DMS79 (cell line): ENCODE measurements at places on chromosomes 2 and 18.

DNA sequence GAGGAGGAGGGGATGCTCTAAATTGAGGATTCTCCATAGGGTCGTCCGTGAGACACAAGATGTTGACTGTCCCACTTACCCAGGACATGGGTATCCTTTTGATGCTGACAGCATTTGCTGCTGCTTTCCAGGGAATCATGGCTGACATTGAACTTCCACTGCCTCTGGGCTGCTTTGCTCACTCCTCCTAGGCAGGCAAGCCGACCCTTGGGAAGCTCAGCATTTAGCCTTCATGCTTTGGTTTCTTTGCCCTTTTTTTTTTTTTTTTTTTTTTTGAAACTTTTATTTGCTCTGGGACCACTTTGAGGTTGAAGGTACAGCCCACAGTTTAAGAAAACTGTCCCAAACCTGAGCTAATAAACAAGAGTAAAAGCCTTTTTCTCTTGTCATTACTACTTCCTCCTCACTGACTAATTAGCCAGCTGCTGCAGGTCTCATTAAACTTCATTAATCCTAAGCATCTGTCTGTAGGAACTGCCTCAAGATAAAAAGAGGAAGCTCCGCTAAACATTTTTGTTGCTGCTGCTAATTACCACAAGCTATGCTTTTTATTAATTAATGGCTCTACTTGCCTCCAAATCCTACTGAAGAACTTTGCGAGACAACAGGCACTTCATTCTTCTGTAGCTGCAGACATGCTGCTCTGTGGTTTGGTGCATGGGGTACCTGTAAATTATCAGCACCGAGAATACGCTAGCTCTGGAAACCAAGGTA, 125.4 kb downstream of the SPTBN1 start:
- peak; percentile 35 for DNase-seq

DNA sequence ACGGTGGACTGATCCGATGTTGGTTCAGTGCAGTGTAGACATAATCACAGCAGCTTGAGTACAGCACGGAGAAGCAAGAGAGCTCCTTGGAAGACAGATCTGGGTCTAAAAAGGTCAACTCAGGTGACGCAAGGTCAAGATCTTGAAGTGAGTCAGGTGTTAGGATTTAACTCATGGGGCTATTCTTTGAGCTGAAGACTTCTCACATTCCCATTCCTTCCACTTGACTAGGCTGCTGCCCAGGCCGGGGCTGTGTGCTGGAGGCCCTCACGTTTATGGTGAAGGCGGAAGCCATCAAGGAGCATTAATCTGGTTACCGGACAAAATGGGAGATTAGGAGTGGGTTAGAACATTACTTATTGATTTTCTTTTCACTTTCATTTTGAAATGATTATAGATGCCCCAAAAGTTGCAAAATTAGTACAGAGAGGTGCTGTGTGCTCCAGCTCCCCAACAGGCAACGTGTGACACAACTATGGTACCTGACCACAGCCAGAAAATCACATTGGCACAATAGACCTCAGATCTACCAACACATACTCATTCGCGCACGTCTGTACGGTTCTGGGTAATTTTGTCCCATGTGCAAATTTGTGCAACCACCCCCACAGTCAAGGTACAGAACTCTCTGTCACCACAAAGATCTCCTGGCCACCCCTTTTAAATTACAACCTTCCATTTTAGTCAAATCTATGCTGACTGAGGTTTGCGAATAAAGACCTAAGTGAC, 77.6 kb upstream of the SEC11C start:
- no peak for DNase-seq

- no peak for DNase-seq
Observed at GRCh38 chr2:12813166-12813565, 96.4 kb downstream of the TRIB2 start.

GRCh38 chr18:46502444-46502843, 154.6 kb downstream of the LOXHD1 start:
- DNase-seq, result no peak

GRCh38 chr2:54879598-54880332, 156.3 kb downstream of the EML6 start:
- DNase-seq, result no peak

GRCh38 chr2:97781981-97782380, 68.6 kb downstream of the ZAP70 start:
- DNase-seq, result no peak

- no peak for DNase-seq
Observed at GRCh38 chr2:147181351-147182029, 663.3 kb upstream of the ACVR2A start.

- DNase-seq, result peak; percentile 50
Observed at GRCh38 chr2:68726608-68727367, 7.8 kb upstream of the ARHGAP25 start.

DNA sequence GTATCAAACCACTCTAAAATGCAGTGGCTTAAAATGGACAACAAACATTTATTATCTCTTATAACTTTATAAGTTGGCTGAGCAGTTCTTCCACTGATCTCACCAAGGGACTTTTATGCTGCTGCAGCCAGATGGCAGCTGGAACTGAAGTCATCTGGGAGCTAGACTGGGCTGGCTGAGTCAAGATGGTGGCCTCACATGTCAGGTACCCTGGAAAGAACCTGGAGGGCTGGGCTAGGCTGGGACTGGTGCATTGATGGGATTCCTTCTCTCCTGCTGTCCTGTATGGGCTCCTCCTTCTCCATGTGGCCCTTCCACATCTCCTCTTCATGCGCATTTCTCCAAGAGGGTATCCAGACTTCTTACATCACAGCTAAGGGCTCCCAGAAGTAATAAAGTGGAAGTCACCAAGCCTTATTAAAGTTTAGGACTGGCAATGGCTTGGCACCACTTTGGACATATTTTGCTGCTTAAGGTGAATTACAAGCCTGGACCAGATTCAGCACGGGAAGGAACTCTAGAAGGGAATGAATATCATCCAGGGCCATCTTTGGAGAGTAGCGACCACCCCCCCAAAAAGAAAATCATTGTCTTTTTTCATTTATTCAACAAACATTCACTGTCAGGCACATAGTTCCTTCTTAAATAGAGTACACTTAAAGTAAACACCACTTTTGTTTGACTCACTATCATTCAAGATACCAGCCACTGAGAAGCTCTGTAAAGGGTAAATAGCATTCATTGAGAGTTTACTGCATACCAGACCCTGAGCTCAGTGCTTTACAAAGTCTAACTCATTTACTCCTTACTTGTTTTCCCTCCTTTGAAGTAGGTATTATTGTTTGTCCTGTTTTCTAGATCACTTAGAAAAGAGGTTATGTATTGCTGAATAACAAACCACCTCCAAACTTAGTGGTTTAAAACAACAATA, 138.0 kb downstream of the ZFP36L2 start:
- DNase-seq, result no peak

DNA sequence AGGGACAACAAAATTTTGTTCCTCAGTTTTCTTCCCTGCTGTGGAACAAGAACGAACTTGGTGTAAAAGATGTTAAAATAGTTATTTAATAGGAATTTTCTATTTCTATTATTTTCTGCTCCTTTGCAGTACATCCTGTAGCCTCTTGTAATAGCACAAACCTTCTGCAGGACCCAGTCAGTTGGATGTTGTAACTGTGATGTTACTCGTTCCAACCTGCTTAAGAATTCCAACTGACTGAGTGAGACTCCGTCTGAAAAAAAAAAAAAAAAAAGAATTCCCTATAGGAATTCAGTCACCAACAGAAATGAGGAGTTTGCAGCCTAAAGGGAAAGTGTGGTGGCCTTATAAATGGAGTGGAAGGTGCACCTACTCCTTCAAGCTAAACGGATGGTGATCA, 46.4 kb upstream of the CDH20 start:
- no peak for DNase-seq

- peak; percentile 32 for DNase-seq
Observed at GRCh38 chr2:42964439-42965083, 172.2 kb upstream of the HAAO start.

DNA sequence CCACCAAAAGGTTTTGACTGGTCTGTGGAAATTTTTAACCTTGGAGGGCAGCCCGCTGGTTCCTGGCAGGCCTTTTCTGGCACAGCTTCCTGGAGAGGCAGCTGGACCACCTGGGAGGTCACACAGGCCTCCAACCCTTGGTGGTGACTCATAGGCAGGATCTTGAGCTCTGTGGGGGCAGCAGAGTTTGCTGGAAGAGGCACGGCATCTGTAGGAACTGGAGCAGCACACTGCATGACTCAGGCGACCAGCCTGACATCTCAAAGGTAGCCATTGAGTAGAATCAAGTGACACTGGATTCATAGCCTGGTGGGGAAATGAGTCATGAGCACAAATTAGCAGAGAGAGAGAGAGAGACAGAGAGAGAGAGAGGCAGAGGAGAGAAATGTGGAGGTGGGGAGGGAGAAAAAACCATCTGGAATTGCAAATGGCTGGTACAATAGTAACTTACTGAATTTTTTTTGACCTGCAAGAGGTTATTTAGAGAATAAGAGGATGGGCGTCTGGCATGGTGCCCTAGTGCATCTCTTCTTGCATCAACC, 57.4 kb downstream of the TRPM8 start:
- DNase-seq, result no peak

DNA sequence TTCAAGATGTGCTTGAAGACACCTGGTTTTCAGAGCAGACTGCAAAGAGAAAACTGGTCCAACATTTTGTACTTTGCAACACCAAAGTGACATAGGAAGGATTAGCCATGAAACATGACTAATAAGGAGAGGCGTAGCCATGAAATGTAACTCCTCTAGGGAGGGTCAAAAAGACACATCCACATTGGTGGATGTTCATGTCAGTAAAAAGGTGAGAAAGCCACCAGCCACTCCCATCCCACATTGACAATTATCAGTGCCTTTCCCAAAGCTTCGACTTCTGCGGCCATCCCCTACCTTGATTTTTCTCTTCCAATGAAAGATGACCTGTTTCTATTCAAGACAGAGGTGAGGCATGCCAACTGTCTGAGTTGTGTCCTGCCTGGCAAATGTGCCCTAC, 223.2 kb downstream of the ALK start:
- DNase-seq, result no peak

- no peak for DNase-seq
Observed at GRCh38 chr2:84888401-84889276, 7.8 kb upstream of the TRABD2A start.

GRCh38 chr2:101415220-101415619, 27.9 kb upstream of the CREG2 start:
- no peak for DNase-seq

- DNase-seq, result no peak
Observed at GRCh38 chr2:191204433-191204832, 40.8 kb upstream of the MYO1B start.

- DNase-seq, result no peak
Observed at GRCh38 chr18:54813977-54814565, 14.2 kb upstream of the RAB27B start.

DNA sequence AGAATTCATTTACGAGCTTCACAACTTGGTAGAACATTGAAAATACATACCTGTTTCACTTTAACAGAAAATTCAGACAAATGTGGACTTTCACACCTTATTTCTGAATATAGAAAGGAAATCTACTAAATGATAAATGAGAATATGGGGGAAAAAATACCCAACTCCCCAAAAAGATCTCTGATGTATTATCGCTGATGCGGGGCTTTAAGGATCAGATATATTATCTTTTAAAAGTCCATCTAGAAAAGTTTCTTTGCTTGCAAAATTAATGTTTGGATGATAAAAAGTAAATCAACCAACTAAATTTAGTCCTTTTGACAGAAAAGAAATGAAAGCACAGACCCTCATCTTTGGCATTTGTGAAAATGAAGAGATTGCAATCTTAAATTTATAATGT, 540.1 kb upstream of the CHAC2 start:
- DNase-seq, result no peak

DNA sequence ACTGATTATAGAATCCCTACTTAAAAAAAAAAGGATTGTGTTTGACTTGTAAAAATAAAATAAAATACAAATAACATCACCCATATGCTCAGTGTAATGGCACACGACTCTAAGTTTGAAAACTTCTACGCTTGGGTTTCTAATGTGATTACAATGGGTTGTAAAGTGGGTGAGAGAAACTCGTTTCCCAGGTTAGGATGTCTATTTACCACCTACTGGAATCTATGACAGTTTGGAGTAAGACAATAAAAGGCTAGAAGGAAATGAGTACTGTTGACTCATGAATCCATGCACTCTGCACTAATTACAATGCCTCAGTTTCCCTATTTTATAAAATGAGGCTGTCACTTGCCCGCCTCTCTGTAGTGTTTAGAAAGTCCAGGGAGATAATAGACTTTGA, 204.2 kb upstream of the FBXO11 start:
- DNase-seq, result no peak

DNA sequence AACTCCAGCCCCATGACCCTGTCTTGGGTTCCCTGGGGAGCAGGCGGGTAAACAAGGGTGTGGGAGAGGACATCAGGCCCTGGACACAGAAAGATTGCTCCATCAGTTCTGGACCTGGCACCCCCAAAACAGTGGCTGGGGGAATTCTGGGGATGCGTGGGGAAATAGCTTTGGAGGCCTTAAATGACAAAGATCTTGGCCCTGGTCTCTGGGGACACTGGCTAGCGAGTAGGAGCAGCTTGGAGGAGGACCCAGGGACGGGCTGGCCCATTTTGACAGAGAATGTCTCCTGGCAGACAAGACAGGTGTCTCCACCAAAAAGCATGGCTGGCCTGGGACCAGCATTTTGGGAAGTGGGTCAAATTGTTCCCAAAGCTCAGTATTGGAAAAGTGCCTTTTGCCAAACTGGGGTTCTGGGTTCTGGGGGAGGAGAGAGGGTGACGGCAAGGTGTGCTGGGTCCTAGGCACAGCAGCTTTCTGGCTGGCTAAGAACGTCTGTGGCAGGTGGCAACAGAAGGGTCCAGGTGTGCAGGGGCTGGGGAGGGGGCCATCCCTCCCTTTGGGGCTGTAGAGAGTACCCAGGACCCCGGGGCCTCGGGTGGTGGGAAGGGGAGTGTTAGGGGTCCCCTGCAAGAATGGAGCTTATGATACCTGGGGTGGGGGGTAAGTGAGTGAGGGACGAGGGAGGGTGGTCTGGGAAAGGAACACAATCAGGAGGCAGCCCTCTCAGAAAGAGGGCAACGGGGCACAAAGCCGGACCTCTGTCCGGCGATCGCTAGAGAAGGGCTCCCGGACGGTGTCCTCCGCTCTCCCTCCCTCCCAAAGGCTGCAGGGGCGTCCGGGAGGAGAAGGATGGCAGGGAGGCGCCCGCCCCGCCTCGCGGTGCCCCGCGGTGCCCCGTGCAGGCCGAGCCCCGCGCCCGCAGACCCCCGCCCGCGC, 556 bp downstream of the CYRIA start:
- DNase-seq, result no peak

DNA sequence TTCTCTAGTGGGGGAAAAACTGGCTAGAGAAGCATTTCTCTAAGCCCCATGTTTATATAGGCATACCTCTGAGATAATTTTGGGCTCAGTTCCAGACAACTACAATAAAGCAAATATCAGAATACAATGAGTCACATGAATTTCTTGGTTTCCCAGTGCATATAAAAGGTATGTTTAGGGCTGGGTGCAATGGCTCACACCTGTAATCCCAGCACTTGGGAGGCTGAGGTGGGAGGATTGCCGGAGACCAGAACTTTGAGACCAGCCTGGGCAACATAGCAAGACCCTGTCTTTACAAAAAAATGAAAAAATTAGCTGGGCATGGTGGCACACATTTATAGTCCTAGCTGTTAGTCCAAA, 22.2 kb downstream of the TSN start:
- no peak for DNase-seq

GRCh38 chr2:9654452-9655100, 23.8 kb upstream of the YWHAQ start:
- DNase-seq, result no peak

GRCh38 chr2:231387904-231388724, 7.4 kb upstream of the B3GNT7 start:
- no peak for DNase-seq

- no peak for DNase-seq
Observed at GRCh38 chr18:59884351-59884750, 15.4 kb upstream of the PMAIP1 start.
